ENCODE measurements at places on chromosomes 16 and 17. TPM values are rescaled to one million over a fixed set of nuclear protein-coding genes. Genes with fewer than 3 reads are reported as not detected.

GUCY2D gene
- total RNA-seq = not detected

ASGR2 gene
- not detected for total RNA-seq

DNASE1L2 gene
- 1.2 TPM for total RNA-seq

POLR3E gene
- total RNA-seq = 69.9 TPM

CHTF18 gene
- under 0.01 TPM for total RNA-seq

GRCh38 chr17:67518876-67519275, 141.8 kb downstream of the PITPNC1 start:
- H3K27ac ChIP-seq = no peak overlapping the region
- no peak overlapping the region for H3K4me3 ChIP-seq
- H3K36me3 ChIP-seq = no peaks in the 10 kb centered on the region
- no peaks in the 10 kb centered on the region for H3K27me3 ChIP-seq
- DNase-seq = no peak

GRCh38 chr17:21370430-21370829, 5.7 kb upstream of the KCNJ12 start:
- H3K27ac ChIP-seq = no peak overlapping the region
- no peaks in the 10 kb centered on the region for H3K36me3 ChIP-seq
- DNase-seq = no peak
- no peak overlapping the region for H3K4me3 ChIP-seq
- no peaks in the 10 kb centered on the region for H3K27me3 ChIP-seq
- H3K4me1 ChIP-seq = no peaks in the 10 kb centered on the region

- H3K27ac ChIP-seq = no peak overlapping the region
- no peaks in the 10 kb centered on the region for H3K27me3 ChIP-seq
- no peak overlapping the region for H3K4me3 ChIP-seq
These were observed 25.5 kb upstream of the BEAN1 start for GRCh38 chr16:66401610-66402009.

GRCh38 chr16:80790751-80791150, 13.6 kb downstream of the CDYL2 start:
- H3K27ac ChIP-seq = no peak overlapping the region
- H3K36me3 ChIP-seq = no peaks in the 10 kb centered on the region
- no peaks in the 10 kb centered on the region for H3K27me3 ChIP-seq
- H3K4me1 ChIP-seq = no peaks in the 10 kb centered on the region
- no peak for DNase-seq

DNA sequence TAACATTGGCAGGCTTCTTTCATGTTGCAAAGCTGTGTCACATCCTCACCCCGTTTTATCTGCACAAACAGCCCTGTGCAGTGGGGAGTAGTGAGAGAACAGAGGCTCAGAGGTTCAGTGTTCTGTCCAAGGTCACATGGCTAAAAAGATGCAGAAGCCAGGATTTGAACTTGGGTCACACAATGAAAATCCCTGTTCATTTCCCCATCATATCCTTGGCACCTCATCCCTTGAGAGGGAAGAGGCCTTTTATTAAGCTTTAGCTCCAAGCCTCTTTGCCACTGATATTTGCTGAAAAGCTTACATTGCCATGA, 106.6 kb downstream of the AMFR start:
- no peaks in the 10 kb centered on the region for H3K4me1 ChIP-seq
- H3K27ac ChIP-seq = no peak overlapping the region
- H3K27me3 ChIP-seq = no peaks in the 10 kb centered on the region
- no peak overlapping the region for H3K4me3 ChIP-seq
- DNase-seq = no peak

GRCh38 chr16:88316941-88317612, 65.7 kb upstream of the ZNF469 start:
- no peak overlapping the region for H3K4me3 ChIP-seq
- no peaks in the 10 kb centered on the region for H3K36me3 ChIP-seq
- H3K27me3 ChIP-seq = no peaks in the 10 kb centered on the region
- H3K27ac ChIP-seq = peak overlapping the region; percentile 65
- peaks cover 10% of the 10 kb centered on the region for H3K4me1 ChIP-seq
- DNase-seq = no peak

DNA sequence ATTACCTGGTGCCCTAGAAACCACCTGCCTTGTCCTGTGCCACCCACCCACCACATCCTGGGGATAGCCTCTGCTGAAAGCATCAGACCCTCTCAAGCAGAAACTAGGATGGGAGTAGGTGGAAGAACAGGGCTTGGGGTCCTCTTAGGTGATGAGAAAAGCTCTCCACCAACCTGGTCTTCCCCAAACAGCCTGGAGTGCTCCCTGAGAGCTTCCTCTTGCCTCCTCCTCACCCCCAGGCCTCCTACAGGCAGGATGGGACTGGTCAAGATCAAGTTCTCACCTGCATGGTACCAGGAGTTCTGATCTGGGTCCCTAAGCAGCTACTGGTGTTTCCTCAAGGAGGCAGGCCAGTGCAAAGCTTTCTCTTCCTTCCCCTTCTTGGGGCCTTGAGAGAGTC, 15.4 kb downstream of the WNT9B start:
- H3K36me3 ChIP-seq = no peaks in the 10 kb centered on the region
- no peaks in the 10 kb centered on the region for H3K27me3 ChIP-seq
- no peaks in the 10 kb centered on the region for H3K4me1 ChIP-seq
- no peak overlapping the region for H3K27ac ChIP-seq
- no peak overlapping the region for H3K4me3 ChIP-seq

DNA sequence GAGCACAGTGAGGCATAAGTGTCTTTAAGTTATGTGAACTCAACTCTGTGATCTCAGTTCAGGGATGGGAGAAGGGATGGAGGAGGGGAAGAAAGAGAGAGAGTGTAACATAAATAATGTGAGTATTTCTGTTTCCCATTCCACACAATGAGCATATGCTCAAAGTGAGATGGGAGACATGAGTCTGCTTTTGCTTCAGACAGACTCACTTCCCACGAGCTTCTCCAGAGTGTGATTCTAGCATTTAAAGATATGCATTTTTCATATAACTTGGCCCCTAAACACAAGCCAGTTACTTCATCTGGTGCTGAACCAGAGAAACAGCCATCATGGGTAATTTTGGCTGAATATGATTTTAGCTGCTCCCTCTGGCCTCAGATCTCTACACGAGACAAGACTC, 35.0 kb downstream of the SHISA9 start:
- DNase-seq = no peak
- H3K4me3 ChIP-seq = no peak overlapping the region
- no peak overlapping the region for H3K27ac ChIP-seq
- H3K27me3 ChIP-seq = no peaks in the 10 kb centered on the region

Data from uterus (tissue), 4 donors.